ENCODE measurements at places on chromosomes 1 and 21. TPM values are rescaled to one million over a fixed set of nuclear protein-coding genes. Genes with fewer than 3 reads are reported as not detected.

GRCh38 chr1:143661418-143662101, 310.2 kb downstream of the FAM72C start:
- no peaks in the 10 kb centered on the region for H3K4me1 ChIP-seq
- no peak overlapping the region for H3K4me3 ChIP-seq
- DNase-seq, result no peak
- no peaks in the 10 kb centered on the region for H3K36me3 ChIP-seq
- no peak overlapping the region for H3K27ac ChIP-seq

SVBP gene
- 14.4 TPM for total RNA-seq

GRCh38 chr21:29299046-29299915, 559 bp downstream of the BACH1 start:
- H3K4me3 ChIP-seq, result peak overlapping the region; percentile 89
- H3K27me3 ChIP-seq, result no peaks in the 10 kb centered on the region
- peaks cover 21% of the 10 kb centered on the region for H3K4me1 ChIP-seq
- DNase-seq, result no peak
- no peaks in the 10 kb centered on the region for H3K36me3 ChIP-seq
- H3K27ac ChIP-seq, result peak overlapping the region; percentile 67

DNA sequence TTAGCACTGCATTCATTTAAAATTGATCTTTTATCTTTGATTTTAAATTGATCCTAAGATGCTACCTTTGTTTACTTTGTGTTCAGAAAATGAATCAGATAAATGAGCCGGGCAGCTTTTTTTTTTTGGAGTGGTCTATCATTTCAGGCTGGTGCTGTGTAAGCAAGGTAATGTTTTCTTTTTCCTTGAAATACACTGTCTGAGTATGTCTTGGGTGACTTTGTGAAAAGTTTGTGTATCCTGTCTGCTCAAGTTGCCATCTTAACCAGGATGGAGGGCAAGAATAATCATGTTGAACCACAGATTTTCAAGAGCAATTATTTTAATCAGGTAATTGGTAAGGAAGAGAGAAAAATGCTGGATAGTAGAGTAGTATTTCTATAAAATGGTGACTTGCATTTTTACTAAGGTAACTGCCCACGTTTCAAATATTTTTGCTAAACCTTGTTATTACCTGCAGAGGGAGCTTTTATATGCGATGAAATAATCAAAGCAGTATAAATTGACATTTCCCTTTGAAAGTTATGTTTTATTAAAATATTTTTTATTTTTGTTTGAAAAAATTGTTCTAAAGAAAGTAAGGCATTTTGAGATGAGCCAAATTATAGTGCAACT, 11.1 kb downstream of the ADGRL2 start:
- no peaks in the 10 kb centered on the region for H3K36me3 ChIP-seq
- H3K27ac ChIP-seq, result no peak overlapping the region
- no peaks in the 10 kb centered on the region for H3K4me1 ChIP-seq
- peak; percentile 1 for DNase-seq
- H3K4me3 ChIP-seq, result no peak overlapping the region

FGGY gene
- total RNA-seq, result 10.6 TPM

DNA sequence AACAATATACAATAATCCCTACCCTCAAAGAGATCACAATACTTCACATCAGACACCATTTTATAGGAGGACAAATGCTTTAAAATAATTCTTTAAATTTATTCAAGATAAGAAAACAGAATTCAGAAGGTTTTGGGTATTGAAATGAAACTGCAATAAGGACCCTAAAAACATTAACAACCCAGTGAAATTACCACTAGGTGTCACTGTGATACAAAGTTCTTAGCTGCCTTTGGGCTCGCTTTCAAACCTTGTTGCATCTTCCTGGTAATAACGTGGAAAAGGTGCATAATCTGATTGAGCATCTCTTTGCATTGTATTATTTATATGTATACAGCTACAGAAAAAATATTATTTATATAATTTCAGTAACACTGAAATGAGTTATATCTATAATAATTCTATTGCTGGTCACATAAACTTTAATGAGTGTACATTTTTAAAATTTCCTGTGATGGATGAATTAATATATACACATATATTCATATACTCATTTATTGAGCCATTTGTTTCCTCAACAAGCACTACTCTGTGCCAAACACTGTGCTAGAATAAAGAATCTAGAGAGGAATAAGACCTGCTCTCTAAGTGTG, 185.2 kb downstream of the FAF1 start:
- no peaks in the 10 kb centered on the region for H3K4me1 ChIP-seq
- H3K27ac ChIP-seq, result no peak overlapping the region
- DNase-seq, result peak; percentile 48
- no peak overlapping the region for H3K4me3 ChIP-seq
- no peaks in the 10 kb centered on the region for H3K36me3 ChIP-seq

FABP3 gene
- not detected for total RNA-seq

SYT2 gene
- not detected for total RNA-seq

DNA sequence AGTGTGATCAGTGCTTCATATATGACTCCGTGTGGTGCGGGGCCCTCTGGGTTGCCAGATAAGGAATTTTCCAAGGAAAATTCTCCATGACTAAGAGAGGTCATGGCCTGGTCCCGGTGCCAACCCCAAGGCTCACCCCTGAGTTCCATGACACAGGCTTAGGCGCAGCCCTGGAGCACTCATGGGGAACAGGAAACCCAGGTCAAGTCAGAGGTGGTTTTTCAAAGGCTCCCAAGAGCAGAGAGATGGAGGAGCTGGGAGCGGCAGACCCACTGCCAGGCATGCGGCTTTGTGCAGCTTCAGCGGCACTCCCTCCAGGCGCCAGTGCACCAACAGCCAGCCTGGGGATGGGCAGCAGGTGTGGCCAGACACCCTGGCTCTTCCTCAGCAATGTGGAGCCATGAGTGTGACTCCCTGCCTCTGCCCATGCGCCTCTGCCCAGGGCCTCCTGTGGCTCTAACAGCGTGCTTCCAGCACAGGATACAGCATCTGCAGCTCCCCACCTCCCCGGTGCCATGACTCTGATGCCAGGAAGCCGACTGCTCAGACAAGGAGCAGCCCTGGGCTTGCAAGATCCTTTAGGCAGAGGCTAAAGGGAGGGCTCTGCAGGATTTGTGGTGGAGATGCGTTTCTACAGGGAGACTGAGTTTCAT, 47.3 kb downstream of the GPR161 start:
- H3K4me1 ChIP-seq, result peaks cover 10% of the 10 kb centered on the region
- H3K36me3 ChIP-seq, result no peaks in the 10 kb centered on the region
- H3K4me3 ChIP-seq, result no peak overlapping the region
- H3K27ac ChIP-seq, result no peak overlapping the region

DNA sequence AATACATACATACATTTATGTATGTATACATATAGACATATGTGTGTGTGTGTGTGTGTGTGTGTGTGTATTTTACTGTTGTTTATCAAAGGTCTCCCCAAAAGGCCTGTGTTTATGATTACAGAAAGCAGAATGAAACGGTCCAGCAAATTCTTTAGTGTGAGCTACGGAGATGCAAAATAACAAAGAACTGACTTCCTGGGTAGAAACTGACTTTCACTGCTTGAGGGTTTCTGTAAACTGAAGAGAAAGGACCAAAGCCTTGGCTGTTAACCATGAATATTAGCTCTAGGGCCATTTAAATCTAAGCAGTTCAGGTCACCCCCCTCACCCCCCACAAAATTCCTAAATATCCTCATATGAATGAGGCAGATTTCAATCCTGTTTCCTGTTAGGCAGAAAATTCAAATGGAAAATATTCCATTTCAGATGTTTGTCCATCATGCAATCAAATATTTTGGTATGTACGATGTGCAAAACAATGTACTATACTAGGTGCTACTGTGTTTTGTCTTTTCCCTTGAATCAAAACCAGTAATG, 213.2 kb downstream of the TGFB2 start:
- H3K36me3 ChIP-seq, result no peaks in the 10 kb centered on the region
- no peak overlapping the region for H3K27ac ChIP-seq
- H3K4me1 ChIP-seq, result no peaks in the 10 kb centered on the region
- H3K4me3 ChIP-seq, result no peak overlapping the region
- no peak for DNase-seq

GRCh38 chr1:243420946-243421685, 165.3 kb downstream of the SDCCAG8 start:
- H3K27me3 ChIP-seq, result no peaks in the 10 kb centered on the region
- no peaks in the 10 kb centered on the region for H3K4me1 ChIP-seq
- H3K36me3 ChIP-seq, result no peaks in the 10 kb centered on the region
- no peak overlapping the region for H3K27ac ChIP-seq
- H3K4me3 ChIP-seq, result no peak overlapping the region

DNA sequence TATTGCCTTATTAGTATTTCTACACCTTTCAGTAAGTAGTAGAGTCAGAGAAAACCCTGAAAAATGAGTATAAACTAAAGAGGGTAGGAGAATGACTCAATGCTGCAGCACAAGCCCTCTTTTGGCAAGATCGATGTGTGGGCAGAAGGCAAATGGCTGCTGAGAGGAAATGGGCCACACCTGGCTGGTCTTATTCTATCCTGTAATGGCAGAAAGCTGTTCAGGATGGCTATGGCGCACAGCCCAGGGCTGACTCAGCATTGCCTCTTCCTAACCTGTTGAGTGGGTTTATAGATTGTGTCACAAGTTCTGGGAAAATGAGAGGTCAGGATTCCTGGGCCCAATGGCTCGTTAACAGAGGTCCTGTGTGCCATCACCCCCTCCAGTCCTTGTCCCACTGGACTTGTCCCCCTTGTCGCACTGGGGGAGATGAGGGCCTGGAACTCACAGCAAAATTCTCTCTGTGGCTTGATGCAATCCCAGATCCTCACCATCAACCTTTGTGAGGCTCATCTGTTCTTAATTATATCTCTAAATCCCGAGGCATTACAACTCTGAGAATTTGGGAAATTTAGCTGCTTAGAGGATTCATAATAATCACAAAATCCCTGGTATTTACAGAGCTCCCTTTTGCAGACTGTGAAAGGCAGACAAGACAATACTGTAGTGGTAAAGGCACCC, 13.2 kb downstream of the HMGB4 start:
- H3K36me3 ChIP-seq, result no peaks in the 10 kb centered on the region
- no peaks in the 10 kb centered on the region for H3K4me1 ChIP-seq
- H3K4me3 ChIP-seq, result no peak overlapping the region
- no peak overlapping the region for H3K27ac ChIP-seq
- peaks cover 35% of the 10 kb centered on the region for H3K27me3 ChIP-seq

ALPL gene
- 0.61 TPM for total RNA-seq

KCTD3 gene
- 46.7 TPM for total RNA-seq

DNA sequence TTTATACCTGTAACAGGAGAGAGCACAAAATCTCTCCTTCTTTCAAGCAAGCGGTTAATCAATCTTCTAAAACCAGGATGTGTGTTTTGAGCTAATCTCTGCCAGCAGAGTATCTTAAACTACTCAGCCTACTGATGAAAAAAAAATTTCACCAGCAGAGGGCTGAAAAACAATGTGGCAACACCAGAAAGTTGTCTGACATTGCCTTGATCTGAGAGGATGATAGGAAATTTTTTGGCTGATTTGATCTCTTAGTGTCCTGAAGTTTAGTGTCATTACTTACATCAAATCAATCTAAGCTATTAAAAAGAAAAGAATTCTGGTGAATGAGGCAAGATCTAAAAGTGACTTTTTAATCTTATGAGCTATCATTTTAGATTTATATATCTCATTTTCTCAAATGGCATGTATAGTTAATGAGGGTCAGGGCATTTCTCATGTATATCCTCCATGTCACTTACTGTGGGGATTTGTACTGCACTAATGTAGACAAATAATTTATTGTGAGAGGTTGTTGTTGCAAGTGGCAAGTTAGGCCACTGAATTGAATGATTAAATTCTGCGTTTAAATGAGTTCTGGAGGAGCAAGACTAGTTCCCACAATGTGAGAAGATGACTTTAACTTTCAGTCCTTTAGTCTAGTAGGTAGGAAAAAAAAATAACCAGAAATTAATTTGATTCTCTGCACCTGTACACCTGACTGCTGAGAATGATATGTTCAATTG, 10.9 kb downstream of the ADAMTS1 start:
- no peak for DNase-seq
- no peak overlapping the region for H3K27ac ChIP-seq
- H3K27me3 ChIP-seq, result no peaks in the 10 kb centered on the region
- no peak overlapping the region for H3K4me3 ChIP-seq
- H3K36me3 ChIP-seq, result no peaks in the 10 kb centered on the region
- no peaks in the 10 kb centered on the region for H3K4me1 ChIP-seq

GRCh38 chr21:42735061-42735460, 81.6 kb downstream of the PDE9A start:
- DNase-seq, result no peak
- peaks cover 19% of the 10 kb centered on the region for H3K4me1 ChIP-seq
- H3K36me3 ChIP-seq, result no peaks in the 10 kb centered on the region
- no peak overlapping the region for H3K4me3 ChIP-seq

DNA sequence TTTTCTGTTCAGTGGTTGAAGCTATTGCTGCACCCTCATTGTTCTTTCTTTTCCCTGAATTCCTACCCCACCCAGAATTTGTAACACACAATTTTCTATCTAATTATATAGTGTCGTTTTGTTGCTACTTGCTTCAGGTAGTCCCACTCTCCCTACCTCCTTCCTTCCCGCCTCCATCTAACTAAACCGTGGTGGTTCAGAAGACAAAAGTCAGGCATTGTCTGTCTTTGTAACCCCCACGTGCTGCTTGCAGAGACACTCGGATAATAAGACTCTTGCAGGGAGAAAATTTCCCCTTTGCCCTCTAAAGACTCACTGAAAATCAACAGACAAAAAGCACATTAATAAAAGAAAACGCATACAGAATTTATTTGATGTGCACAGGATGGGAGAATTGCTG, 46.2 kb upstream of the BTG3 start:
- no peaks in the 10 kb centered on the region for H3K36me3 ChIP-seq
- H3K4me3 ChIP-seq, result no peak overlapping the region
- no peaks in the 10 kb centered on the region for H3K27me3 ChIP-seq
- DNase-seq, result no peak
- no peaks in the 10 kb centered on the region for H3K4me1 ChIP-seq

DNA sequence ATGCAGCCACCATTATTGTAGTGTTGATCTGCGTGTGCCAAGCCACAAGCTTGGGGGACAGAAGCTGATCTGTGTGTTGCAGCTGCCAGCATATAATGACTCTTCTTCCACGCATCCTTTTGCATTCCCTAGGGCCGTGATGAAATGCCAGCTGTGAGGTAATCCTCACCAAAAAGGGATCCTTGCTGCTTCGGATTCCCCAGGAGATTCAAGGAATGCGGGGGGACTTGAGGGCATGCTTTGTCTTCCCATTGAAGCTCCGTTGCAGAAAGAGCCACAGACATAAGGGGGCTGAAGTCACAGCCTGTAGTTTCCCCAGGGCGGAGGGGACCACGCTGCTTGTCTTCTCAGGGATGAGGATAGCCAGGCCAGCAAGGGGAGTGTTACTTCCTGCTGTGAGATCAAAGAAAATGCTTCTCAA, 281.6 kb upstream of the FMN2 start:
- H3K4me3 ChIP-seq, result no peak overlapping the region
- H3K36me3 ChIP-seq, result no peaks in the 10 kb centered on the region
- H3K27me3 ChIP-seq, result no peaks in the 10 kb centered on the region
- H3K4me1 ChIP-seq, result no peaks in the 10 kb centered on the region
- H3K27ac ChIP-seq, result no peak overlapping the region
